CD8-positive, alpha-beta T cell (primary cell): ENCODE measurements at places on chromosomes 3 and 15. TPM values are rescaled to one million over a fixed set of nuclear protein-coding genes. Genes with fewer than 3 reads are reported as not detected.

The TXNRD3 gene
- total RNA-seq: 1.7 TPM

The STXBP5L gene
- total RNA-seq: not detected

The TRIM42 gene
- not detected for total RNA-seq

The GPR87 gene
- not detected for total RNA-seq

DNA sequence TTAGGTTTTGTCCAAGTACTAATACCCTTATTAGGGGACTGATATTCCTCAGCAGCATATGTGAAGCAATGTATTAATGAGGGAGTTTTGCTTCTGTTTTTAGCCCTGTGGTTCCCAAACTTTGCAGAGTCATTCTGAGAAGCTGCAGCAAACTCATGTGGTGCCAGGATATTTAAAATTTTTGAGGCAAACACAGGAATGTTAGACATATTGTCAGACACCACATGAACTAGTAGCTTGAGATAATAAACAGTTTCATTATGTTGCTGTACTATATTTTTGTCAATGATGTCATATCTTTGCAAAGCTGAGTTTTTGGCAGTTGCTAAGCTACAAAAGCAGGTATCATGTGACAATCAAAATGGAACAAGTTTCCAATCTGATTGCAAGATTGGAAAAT is 36.6 kb downstream of the ATP6V1A start:
- no peak for DNase-seq

- no peak for DNase-seq
Observed at GRCh38 chr15:34109797-34110663, 8.1 kb downstream of the PGBD4 start.
